Occipital lobe (tissue), 3 donors: ENCODE measurements at places on chromosomes 12 and 14.

- DNase-seq, result no peak
These were observed 15.8 kb upstream of the TMEM30B start for GRCh38 chr14:61296719-61297502.

- DNase-seq, result no peak
These were observed 413.8 kb upstream of the TMTC1 start for GRCh38 chr12:30197392-30198057.

DNA sequence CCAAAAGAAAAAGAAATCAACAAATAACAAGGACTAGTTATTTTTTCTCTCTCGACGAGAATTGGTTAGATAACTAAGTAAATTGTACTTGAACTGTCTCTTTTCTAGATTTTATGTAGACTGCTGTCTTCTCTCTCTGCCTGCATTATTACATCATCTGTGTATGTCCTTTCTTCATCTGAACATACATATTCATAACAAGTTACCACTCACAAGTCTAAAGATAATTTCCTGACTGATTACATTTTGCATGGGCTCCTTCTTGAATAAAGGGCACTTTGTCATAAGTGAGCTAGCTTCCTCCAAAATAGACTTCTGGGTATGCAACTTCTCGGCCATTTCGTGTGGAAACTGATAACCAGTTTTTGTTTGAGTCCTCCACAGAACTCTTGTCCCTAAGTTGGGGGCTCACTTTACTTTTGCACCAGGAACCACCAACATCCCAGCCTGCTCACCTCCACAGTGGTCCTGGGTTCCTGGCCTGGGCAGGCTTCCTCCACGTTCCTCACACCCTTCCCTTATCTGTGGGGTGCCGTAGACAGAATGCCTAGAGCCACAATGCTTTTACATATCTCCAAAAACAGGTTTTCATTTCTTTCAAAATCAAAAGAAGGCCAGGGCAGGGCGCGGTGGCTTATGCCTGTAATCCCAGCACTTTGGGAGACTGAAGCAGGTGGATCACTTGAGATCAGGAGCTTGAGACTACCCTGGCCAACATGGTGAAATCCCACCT is 6.2 kb upstream of the DDX47 start:
- no peak for DNase-seq

DNA sequence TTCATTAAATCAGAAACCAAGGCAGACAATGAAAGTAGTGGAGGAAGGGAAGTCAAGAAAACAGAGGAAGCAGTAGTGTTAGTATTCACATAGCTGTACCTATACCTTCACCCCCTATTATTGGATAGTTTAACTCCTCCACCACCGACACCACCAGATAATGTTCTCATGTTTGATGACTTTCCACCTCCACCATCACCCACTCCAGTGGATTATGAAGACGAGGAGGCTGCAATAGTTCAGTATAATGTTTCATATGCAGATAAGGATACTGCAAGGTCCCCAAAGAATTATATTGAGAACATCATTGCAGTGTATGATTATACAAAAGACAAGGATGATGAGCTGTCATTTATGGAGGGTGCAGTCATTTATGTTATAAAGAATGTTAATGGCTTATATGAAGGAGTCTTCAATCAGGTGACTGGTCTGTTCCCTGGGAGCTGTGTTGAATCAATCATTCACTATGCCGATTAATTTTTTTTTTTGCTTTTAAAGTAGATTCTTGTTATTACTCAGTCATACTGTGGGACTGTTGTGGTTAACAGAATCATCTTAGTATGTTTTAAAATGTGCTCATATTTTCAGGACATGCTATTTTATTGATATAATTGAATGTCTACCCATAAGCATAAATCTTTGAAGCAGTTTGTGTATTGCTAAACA is 32.2 kb upstream of the KTN1 start:
- no peak for DNase-seq

DNA sequence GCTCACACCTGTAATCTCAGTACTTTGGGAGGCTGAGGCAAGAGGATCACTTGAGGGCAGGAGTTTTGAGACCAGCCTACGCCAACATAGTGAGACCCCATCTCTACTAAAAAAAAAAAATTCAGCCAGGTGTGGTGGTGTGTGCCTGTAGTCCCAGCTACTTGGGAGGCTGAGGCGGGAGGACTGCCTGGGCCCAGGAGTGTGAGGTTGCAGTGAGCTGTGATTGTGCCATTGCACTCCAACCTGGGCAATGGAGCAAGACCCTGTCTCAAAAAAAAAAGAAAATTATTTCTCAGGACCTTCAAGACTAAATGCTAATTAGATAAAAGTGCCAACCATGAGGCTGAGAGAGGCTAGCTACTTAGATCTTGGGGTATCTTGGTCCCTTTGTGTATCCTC is 23.5 kb downstream of the OTUB2 start:
- DNase-seq, result no peak

DNA sequence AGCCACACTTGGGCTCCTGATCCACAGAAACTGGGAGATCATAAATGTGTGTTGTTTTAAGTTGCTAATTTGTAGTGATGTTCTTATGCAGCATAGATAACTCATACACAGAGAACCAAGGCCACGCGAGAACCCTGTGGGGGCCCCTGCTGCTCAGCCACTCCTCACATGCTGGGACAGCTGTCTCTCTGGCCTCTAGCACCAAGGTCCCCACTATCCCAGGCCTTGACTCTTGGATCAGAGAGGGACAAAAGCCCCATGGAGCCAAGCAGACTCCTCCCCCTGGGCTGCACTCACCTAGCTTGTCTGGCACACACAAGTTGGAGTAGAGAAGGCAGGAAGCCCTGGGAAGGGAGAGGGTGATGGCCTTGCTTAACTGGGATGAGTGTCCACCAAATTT is 11.3 kb downstream of the PLD4 start:
- DNase-seq, result no peak

DNA sequence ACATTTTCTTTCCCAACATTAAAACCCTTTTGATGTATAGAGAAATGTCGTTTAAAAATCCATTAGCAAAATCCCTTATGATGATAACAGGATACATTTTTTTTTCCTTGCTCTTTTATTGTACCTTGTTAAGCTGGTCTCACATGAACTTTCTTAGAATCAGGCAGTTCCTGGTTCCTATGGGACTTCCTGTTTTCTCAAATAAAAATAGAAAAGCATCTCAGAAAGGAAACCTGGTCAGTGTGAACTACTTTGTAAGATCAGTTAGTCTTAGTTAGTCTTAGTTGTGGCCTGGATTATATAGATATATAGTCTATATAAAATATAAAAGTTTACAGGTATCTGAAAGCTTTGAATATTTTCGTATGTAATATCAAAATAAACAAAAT is 40.3 kb downstream of the LEMD3 start:
- no peak for DNase-seq
